Foreskin keratinocyte (primary cell): ENCODE measurements at places on chromosomes 12 and 14.

DNA sequence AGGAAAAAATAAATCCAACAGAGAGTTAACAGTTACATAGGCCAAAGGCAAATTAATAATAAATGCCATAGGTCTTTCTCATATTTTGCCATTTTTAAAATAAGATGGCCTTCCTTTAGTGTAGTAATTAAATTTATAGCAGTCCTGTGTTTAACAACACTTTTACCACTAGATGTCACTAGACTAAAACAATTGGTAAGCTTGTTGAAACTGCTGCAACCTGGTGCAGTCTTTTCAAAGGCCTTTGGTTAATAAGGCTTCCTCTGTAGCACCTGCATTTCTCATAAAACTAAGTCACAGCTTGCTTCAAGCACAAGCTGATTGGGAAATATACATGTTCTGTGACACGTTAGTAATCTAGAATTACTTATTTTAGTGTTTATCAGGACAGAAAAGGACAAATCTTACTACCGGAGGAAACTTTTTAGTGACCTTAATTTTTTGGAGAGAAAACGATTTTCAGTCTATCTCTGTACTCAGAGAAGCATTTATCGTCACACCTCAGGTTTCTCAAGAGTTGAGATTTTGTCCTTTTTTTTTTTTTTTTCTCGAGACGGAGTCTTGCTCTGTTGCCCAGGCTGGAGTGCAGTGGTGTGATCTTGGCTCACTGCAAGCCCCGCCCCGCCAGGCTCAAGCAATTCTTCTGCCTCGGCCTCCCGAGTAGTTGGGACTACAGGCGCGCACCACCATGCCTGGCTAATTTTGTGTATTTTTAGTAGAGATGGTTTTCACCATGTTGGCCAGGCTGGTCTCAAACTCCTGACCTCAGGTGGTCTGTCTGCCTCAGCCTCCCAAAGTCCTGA lies 20.0 kb downstream of the BORCS5 start:
- peak; percentile 65 for DNase-seq

DNA sequence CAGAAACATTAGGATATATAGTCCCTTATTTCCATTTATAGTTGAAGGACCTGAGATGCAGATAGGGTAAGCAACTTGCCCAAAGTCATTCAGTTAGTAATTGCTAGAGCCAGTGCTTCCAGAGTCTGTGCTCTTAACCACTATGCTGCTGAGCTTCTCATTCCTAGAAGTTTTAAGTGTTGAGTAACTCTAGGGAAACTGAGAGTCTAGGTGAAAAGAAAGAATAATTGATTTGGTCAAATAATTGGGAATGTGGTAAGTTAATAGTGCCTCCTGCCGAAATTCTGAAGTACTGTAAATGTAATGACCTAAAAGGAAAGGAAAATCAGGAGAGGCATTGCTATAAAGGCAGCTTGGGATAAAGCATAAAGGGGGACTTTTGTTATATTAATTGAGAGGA lies 14.1 kb downstream of the PYROXD1 start:
- DNase-seq: no peak

DNA sequence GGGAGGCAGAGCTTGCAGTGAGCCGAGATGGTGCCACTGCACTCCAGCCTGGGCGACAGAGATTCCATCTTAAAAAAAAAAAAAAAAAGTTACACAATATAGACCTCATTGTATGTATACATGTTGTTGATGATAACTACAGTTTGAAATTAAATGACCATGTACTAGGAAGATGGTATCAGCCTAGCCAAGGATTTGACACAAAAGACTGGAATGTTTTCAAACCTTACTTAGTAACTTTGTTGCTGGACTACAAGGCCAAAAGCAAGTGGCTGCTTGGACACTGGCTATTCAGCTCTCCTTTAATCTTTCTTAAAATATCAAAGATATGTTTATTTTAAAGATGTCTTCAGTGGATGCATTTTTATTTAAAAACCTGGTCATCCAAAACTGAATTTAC lies 18.9 kb upstream of the NUDT4 start:
- DNase-seq: no peak

DNA sequence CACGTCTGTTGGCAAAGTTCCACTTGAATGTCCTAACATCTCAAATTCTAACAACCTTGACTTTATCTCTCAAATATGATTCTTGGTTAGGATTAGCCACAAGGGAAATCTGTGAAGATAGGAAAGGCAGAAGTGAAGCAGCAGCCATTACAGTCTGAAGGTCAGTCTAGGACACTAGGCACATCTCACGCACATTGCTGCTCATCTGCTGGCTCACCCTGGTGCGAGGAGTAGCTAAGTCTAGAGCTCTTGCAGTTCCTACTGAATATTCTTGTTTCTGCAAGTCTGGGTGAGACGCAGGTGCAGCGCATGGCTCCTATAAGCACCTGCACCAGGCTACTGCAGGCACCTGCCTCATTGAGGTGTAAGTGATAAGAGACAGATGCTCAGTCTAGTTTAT lies 6.4 kb upstream of the SLC25A3 start:
- no peak for DNase-seq
